ENCODE measurements at places on chromosomes 1 and 21.

DNA sequence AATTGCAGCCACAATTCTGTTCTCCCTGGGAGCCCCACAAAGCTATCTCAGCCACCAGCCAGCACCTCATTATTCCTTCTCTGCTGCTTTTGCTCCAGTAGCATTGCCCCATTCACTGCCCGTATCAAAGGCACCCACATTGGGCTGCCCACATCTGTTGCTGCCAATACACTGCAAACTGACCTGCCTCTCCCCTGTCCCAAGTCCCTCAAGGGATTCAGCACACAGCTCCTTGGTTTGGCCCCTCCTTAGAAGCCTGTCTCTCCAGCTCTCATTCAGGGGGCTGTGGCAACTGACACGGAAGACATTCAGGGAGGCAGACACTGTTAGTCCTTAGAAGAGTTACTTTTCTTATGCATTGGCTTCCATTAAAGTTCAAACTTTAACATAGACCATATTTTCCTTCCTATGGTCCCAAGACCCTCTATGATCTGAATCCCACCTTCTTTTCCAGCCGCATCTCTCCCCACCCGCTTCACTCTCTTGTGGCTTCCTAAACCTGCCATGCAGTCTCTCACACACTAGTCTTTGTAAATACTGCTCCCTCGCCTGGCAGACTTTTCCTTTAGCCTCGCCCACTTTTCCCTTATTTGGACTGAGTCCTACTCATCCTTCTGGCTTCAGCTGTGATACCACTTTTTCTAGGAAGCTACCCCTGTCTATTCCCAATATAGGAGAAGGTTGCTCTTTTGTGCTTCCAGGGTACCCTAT is 19.3 kb upstream of the KLHDC8A start:
- no peak for DNase-seq

- DNase-seq = no peak
Observed at GRCh38 chr1:84719543-84720217, 29.4 kb upstream of the SSX2IP start.

DNA sequence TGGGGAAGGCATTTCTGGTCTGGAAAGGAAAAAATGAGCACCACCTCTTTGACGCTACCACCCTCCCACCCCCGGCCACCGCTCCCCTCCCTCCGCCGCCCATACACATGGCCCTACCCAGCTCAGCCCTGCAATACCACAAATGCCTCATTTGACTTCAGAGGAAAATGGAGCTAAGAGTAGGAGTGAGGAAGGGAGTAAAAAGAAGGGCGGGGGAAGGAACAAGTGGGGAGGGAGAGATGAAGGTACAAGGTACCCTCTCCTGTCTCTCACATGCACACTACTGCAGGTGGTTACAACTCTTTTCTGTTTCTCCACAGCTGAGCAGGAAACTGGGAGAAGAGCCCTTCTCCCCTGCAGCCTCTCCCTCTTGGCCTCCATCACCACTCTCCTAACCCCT is 7.1 kb downstream of the SYT2 start:
- DNase-seq = no peak

DNA sequence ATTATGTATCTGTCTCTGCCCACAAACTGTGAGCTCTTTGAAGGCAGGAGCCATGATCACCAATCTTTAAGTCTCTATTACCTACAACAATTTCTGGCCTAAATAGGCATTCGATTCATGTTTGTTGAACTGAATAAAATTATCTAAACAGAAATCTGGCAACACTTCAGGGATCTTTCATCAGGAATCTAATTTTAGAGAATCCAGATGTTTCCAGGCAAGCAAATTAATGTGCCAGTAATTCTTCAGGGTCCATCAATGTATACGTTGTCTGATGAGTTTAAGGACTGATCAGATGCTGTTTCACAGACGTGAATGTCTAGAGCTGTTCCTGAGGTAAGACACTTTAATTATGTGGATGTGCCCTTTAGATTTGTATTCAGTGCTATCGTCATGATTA is 524.4 kb downstream of the PTPRC start:
- no peak for DNase-seq

DNA sequence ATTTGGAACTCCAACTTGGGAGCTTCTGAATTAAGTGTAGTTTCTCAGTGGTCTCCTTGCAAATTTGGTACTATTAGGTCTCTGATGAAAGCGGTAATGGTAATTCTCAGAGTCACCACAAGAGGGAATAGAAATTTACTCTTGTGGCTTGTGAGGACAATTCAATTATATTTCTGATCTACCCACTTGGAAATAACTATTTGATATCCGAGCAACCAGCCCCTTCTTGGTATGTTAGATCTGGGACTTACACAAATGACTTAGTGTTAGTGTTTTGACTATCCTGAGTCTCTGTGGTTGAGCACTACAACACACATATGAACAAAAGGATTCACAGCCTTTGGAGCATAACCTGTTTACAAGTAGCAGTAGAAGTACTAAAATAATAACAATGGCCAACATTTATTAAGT is 68.1 kb downstream of the RPS6KA1 start:
- DNase-seq = peak; percentile 74

DNA sequence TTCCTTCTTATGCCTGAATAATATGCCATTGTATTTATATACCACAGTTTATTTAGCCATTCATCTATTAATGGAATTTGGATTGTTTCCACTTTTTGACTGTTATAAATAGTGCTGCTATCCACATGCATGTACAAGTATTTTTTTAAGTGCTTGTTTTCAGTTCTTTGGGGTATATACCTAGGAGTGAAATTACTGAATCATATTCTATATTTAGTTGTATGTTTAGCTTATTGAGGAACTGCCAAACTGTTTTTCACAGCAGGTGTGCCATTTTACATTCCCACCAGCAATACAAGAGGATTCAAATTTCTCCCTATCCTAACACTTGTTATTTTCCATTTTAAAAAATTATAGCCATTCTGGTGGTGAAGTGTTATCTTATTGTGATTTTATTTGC is 7.6 kb upstream of the HJV start:
- DNase-seq = no peak

DNA sequence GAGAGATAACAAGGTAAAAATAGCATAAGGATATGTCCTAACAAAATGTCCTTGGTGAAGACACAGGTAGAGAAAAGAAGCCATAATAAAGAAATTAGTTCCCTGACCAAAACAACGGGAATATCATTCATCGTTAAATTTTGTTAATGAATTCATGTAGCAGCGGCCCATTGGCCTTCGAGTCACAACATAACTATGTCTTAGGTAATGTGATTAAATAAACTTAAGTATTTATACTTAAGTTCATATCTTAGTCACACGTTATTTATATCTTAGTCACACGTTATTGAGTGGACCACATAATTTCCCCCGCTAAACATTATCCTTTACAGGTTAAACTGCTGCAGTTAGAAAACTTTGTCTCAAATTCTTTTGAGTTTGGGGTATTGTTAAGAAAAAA is 1.2 kb downstream of the NEXN start:
- no peak for DNase-seq

- DNase-seq = peak; percentile 30
Observed at GRCh38 chr1:169572187-169572586, 14.1 kb downstream of the F5 start.

DNA sequence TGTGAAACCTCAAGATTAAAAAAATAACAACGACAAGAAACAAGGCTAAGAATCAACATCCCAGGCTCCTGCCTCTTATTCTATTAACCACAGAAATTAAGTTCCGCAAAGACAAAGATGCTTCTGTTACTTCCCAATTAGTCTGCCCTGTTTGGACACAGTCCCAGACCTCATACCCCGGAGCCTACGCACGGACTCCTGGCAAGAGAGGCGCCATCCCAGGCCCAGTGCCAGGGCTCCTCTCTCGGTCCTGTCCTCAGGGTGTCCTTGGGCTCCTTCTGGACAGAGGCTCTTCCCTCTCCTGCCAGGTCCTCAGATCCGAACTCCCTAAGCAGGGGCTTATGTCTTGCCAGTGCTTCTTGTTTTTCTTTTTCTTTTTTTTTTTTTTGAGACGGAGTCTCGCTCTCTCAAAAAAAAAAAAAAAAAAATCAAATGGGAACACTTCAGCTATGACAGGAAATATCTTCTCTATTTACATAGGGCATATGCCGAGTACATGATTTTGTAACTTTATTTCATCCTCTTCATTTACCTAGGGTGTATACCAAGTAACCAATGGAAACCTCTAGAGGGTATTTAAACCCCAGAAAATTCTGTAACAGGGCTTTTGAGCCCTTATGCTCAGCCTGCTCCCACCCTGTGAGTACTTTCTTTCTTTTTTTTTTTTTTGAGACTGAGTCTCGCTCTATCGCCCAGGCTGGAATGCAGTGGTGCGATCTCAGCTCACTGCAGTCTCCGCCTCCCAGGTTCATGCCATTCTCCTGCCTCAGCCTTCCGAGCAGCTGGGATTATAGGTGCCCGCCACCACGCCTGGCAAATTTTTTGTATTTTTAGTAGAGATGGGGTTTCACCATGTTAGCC is 11.7 kb upstream of the ENO1 start:
- no peak for DNase-seq

- no peak for DNase-seq
Observed at GRCh38 chr21:25944672-25945213, 210.0 kb downstream of the GABPA start.

GRCh38 chr1:8371372-8371991 is 53.6 kb downstream of the SLC45A1 start:
- no peak for DNase-seq

DNA sequence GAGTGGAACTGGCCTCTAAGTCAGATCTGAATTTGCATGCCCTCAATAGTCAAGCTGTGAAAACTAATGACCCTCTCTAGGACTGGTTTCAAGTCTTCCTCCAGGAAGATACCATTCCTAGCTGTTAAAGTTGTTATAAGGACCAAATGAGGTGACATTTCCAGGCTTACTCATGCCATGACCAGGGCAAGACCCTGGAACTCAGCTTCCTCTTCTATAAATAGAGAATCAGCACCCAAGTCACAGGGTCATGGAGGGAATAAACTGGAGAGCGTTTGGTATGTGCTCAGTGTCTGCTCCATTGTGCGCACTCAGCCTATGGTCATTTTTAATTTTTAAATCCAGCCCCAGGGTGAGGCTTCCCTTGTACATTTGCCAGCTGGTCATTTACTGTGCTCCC is 2.5 kb downstream of the S100A9 start:
- DNase-seq = no peak

DNA sequence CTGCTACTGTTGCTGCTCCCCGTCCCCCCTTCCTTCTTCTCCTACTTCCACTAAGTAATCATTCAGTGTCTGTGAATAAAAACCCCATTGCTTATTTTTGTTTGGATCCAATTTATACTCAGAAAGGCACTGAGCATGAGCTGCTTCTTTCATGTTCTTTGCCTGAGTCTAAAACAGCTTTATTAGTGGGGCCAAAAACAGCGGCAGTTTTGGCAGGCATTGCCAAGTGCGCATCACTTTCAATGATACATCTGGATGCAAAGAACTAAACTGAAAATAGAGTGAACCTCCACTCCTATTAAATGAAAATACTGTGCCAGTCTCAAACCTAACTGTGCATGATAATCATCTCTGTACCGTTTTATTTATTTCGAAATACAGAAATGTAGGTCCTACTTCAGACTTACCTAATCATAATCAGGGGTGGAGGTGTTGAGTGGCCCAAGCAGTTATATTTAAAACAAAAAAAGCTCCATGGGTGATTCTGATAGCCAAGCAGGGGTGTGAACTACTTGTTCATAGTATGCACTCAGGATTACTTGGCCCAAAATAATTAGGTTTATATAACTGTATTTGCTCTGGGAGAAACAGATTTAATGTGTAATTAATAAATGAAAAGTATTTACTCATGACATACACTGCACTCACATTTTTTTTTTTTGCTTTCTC is 48.4 kb downstream of the NEK7 start:
- DNase-seq = no peak

DNA sequence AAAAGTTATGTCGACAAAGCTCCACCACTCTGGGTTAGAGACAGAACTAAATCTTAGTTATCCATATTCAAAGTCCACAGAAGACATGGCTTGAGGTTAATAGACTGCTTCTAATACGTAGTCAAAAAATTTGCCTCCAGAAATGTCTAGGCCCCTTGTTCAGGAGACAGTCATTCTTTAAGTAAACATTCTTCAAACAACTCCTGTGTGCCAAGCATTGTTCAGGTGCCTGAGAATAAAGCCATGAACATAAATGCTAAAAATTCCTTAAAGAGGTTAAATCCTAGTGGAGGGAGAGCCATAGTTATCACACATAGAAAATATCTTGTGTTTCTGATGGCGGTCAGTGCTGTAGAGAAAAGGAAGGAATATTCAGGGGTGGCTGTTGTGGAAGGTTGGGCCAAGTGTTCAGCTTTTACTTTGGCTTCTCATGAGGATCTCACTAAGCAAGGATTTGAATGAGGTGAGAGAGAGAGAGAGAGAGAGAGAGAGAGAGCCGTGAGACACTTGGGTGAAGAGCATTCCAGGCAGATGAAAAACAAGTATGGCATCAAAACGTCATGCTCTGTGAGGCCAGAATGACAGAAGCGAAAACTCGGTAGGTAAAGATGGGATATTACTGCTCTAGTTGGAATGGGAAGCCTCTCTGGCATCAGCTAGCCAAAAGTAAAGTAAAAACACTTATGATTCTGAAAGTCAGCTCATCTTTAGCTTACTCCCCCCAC is 187.1 kb downstream of the GREM2 start:
- DNase-seq = no peak

- no peak for DNase-seq
Observed at GRCh38 chr1:38129971-38130370, 83.4 kb upstream of the POU3F1 start.

- DNase-seq = no peak
Observed at GRCh38 chr1:39822146-39822545, 33.5 kb upstream of the BMP8B start.

- DNase-seq = no peak
Observed at GRCh38 chr1:241640867-241641622, 876 bp upstream of the CHML start.

DNA sequence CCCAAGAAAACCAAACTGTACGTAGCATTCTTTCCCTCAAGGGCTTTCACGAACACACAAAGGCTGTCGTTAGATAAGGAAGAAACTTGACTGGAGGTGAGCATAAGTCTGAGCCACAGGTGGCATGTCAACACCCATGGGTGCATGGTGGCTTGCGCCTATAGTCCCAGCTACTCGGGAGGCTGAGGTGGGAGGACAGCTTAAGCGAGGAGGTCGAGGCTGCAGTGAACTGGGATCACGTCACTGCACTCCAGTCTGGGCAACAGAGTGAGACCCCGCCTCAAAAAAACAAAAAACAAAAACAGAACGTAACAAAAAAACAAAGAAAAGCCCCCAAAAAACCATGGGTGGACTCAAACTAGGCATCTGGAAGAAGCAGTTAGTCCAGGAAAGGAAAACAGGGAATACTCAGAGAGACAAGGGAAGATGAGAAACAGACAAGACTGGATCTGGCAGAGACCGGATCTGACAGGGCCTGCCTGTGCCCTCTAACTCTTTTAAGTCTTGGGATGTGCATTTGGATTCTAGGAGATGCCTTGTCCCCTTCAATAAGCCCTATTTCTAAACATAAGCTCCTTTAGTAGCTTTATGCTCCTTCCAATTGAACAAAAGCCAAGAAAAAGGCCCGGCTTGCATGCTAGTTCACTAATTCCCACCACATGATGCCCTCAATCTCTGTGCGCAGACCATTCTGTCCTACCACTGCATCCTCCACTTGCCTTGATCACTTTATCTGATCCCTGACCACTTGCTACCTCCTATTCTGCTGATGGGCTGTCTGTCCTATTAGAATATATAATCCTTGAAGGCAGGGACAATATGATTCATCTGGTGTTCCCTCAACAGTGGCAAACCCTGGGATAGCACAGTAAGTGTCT is 73.8 kb downstream of the APP start:
- no peak for DNase-seq

Data from CD4-positive, alpha-beta T cell treated with Interleukin-12 subunit alpha and Interleukin-12 subunit beta, for 1 hour (primary cell).